Kasumi-1 (cell line): ENCODE measurements at places on chromosomes 2 and 18.

DNA sequence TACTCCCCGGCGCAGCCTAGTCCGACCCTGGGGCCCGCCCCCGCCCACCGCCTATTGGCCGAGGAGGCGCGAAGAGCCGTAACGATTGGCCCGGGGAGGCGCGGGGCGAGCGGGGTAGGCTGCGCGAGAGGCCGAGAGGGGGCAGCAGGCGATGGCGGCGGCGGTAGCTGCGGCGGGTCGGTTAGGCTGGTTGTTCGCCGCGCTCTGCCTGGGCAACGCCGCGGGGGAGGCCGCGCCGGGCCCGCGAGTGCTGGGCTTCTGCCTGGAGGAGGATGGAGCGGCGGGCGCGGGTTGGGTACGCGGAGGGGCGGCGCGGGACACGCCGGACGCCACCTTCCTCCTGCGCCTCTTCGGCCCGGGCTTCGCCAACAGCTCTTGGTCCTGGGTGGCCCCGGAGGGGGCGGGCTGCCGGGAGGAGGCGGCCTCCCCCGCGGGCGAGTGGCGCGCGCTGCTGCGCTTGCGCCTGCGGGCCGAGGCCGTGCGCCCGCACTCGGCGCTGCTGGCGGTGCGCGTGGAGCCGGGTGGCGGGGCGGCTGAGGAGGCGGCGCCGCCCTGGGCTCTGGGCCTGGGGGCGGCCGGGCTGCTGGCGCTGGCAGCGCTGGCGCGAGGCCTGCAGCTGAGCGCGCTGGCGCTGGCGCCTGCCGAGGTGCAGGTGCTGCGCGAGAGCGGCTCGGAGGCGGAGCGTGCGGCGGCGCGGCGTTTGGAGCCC is at the start of gene CNNM3:
Gene CNNM3 (plus strand): TSS at position 142 of the 709 bp plus-strand sequence. CDS start 10 bp downstream, at position 152.
- peak; percentile 91 for DNase-seq

DNA sequence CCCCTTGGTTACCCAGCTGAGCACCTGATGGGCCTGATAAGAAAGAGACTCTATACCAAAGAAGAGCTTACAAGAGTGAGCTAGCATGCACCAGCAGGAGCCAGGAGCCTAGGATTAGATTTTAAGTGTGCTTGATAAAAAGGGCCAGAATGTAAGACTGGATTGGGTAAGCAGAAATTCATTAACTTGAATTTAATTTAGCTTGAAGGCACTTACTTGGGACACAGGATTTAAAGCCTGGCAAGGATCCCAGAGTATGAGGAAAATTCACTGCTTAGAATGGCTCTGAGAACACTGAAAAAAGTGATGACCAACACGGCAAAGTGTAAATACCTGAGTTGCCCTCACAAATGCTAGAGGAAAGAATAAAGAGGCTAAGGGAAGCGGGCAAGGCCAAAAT is 91.3 kb upstream of the RBBP8 start:
- no peak for DNase-seq

DNA sequence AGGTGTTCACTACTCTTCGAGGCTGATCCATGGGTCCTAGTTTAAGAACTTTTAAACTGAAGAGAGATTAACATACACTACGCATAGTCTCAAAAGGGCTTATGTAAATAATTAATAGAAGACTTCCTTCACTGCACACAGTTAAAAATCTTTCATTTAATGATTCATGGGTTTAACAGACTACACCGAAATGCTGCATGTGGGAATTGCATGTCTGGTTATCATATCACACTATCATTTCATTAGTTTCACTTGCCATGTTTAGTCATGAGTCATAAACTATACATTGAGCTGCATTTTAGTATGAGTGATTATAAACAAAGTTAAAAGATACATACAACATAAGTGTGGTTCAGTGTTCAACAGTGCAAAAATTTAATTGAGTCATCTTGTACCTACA is 31.2 kb downstream of the GLS start:
- DNase-seq, result no peak

DNA sequence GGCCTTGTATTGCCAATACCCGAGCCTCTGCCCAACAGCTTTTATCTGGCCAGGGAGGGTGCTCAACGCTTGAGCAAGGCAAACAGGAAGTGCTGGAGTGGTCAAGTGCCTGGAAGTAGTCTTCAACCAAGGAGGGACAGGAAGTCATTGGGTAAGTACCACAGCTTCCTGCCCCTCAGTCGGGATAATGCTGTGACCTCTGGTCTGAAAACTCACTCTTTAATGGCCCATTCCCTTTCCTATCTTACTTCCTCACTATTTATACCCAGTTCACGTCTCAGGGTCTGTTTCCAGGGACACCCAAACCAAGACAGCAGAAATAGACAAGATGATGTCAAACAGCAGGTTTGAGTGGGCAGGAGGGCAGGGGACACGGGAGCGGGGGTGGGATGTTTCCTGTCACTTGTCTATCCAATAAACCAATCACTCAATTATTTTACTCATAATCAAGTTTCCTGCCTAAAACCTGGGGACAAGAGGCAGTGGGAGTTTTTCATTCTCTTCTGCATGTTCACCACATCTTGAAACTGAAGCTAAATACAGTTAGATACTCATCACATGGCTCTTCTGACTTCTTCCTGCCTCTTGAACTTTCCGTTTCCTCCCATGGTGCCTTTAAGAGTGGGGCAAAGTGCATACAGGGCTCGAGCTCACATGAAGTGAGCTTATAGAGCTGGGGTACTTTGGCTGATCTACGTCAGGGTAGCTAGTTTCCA is 68.9 kb upstream of the CAB39 start:
- DNase-seq, result peak; percentile 59

DNA sequence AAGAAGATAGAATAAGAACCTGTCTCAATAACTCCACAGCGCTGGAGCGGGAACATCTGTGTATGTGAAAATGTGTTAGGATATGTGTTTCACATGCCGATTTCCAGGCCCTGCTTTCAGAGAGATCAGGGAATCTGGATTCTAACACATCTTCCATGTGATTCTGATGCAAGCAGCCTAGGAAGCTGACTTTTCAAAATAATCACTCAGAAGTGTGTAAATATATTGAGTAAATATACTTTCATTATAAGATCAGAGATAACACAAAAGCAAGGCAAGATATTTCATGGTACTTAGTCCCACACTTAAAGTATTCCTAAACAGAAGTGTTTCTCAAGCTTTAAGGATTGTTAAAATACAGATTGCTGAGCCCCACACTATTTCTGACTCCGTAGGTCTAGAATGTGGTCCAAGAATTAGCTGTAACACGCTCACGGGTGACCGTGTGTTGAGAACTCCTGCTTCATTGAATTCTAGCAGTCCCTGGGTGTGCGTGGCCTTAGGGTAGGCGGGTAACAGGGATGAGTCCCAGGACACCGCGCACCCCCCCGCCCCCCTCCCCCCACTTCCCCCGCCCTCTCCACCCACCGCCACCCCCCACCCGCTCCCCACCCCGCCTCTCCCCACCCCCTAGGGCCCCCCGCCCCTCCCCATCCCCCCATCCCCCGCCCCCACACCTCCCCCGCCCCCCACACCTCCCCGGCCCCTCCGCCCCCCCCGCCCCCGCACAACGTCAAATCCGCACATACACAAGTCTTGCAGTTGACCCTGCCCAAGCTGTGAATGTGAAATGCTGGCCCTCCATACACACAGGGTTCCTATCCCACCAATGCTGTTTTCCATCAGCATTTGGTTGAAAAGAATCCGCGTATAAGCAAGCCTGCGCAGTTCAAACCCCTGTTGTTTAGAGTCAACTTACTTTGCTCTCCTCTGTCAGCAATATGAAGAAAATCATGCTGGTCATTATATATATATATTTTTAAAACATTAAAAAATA is 94.2 kb upstream of the SLC39A10 start:
- DNase-seq, result no peak
